ENCODE measurements at places on chromosomes 6 and 20.

DNA sequence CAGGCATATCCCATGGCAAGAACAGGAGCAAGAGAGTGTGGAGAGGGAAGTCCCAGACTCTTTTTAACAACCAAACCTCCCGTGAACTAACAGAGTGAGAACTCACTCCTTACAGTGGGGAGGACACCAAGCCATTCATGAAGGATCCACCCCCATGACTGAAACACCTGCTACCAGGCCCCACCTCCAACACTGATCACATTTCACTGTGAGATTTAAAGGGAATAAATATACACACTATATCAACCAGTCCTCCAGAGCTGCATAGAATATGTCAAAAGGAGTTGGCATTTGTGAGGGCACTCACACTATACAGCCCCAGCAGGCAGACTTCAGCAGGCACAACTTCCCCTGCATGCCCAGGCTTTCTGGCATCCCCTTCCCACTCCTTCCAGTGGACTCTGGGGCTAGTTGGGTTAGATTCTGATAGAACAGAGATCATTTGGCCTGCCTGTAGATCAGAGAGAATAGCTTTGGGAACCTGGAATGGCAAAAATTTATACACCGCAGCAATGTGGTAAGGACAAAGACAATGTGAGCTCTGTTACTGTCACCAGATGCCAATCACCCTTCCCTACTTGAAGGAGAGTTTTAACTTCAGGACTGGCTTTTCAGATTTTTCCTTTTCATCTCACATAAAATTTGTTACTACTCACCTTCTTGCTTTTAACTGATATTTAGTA, 25.2 kb upstream of the TENT5A start:
- no peak for DNase-seq

DNA sequence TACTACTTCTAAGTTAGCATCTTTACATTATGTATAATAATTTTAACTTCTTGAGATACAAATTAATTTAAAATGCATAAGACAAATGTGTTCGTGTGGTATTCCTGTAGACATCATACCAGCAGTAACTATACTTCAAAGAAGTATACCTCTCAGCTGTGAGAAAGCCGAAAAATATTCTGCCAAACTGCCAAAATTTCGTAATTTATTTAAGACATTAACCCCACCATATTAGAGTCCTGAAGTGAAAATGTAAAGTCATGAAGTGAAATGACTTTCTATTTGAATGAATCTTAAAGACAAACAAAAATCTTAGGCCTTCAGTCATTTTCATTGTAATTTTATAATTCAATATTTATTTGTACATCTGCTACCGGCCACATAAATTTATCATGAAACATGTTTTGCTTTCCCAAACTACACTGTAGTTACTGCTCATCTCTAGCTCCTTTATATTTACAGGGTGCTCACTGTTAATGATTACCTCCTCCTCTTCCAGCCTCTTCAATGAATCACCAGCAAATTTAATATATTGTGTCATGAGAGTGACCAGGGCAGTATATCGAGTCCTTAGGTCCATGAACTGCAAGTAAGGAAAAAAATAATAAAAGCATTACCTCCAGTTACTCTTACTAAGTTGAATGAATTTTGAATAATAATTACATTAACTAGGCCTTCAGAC, 18.5 kb downstream of the DST start:
- no peak for DNase-seq

DNA sequence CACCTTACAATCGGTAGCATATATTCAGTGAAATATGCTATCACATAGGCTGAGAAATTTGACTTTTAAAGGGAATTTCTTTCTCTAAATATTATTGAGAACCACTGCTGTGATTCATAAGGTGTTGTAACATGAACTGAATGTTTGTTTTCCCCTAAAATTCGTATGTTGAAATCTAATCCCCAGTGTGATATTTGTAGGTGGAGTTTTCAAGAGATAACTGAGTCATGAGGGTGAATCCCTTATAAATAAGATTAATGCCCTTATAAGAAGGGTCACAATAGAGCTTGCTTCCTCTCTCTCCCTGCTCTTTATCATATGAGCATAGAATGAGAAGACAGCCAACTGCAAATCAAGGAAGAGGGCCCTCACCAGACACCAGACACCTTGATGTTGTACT, 64.8 kb downstream of the LMBRD1 start:
- DNase-seq: no peak

DNA sequence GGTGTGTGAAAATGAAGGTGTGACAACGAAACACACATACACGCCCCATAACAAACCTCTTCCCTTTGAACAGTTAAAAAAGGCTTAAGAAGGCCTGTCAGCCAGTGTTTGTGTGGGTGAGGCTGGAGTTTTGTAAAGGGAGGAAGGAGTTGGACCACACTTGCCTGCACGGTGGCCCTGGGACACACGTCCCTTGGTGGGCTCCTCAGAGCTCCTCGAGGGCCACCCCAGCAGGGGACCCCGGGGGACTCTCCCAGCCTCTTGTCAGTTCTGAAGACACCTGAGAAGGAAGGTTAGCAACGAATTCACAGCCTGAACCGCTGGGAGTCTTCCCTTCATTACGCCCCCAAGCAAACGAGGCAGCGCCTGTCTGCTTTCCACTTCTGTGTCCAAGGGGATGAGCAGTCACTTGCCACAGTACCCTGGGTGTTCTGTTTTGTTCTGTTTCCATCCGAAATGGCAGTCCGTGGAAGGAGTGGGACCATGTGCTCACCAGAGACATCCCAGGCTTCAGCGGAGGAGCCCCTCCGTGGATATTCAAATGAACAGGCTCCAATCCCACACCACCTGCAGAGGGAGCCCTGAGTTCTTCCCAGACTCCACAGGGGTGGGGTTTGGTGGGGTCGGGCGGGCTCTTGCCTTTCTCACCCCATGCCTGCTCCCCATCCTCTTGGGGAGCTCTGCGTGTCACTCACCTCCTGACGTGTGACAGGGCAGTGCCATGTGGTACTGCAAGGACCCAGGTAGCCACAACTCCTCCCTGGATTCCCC, 68.6 kb downstream of the NRN1 start:
- DNase-seq: no peak
